ENCODE measurements at places on chromosomes 2 and 18.

DNA sequence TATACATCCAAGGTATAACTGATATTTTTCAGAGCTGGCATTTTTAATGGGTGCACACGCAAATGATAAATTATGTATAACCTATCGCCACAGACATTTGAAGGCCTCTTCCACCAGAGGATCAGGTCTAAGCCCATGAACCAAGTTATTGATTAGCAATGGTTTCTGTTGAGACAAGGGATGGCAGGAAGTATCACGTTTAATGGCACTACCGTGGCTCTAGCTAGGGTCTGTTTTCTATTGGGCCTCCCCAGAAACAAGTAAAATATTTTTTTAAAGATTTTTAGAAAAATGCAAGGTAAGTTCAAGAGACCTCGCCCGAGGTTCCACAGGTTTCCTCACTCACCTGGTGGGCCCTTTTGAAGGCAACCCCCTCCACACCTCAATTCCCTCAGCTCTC, 667 bp downstream of the GFPT1 start:
- DNase-seq, result no peak

- DNase-seq, result no peak
These were observed 150.0 kb upstream of the EPB41L3 start for GRCh38 chr18:5693699-5694294.

DNA sequence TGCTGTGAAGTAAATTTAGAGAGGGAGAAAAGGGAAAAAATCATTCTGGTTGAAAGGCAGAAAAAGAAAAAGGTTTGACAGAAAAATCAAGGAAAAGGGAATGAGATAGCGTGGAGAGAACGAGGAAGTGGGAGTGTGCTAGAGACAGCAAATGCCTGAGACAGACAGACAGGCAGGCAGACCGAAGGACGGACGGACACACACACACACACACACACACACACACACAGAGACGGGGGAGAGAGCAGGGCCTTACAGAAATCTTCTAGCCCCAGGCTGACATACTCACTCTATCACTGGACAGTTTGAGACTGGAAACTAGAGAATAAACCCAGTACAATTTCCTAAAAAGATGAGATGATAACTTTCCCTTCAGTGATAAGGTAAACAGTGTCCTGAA, 238.4 kb downstream of the ZNF521 start:
- no peak for DNase-seq

DNA sequence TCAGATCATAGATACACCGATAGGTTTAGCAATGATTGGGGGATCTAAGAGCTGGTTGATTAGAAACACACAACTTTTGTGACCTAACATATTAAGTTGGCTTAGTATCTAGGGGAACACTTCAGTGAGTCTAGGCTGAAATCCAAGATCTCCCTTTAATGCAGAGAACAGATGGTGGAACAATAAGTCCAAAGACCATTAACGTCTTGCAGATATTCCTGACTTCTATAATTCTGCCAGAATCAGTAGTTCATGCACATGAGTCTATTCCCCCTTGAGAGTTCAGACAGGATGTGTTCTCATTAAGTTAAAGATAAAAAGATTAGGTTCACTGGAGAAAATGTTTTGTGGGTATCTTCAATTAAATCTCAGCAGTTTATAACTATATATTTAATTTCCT, 506.5 kb downstream of the TSN start:
- DNase-seq, result no peak

DNA sequence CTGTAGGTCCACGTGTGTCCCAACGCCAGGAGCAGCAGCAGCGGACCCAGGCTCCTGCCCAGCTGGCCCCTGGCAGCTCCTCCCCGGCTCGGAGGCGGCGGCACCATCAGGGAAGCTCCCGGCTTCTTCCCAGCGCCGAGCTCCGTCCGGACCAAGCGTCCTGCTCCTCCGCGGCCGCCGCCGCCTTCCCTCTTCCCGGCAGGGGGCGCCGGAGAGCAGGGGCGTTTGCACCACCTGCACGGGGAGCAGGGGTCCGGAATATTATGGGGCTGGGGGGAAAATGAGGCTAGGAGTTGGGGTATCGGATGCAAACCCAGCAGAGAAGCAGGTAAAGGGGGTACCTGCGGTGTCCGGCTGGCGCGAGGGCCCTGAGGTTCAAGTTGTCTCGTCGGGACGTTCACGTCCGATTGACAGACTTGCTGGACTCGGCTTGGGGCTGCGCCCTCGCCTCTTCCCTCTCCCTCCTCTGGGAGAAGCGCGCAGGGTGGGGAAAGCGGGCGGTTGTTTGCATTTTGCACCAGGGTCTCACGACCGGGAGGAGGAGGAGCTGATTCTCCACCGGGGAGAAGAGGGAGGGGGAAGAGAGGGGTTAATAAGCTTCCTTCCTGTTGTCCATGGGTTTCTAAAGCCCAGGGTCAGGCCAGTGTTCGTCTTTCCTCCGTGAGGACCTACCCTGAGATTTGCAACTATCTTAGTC, at the start of gene CCBE1:
TSS of gene CCBE1 (minus strand) at position 188 of the 697 bp plus-strand sequence.
- peak; percentile 66 for DNase-seq

- peak; percentile 48 for DNase-seq
These were observed 241.5 kb downstream of the ICOS start for GRCh38 chr2:204177977-204178522.

DNA sequence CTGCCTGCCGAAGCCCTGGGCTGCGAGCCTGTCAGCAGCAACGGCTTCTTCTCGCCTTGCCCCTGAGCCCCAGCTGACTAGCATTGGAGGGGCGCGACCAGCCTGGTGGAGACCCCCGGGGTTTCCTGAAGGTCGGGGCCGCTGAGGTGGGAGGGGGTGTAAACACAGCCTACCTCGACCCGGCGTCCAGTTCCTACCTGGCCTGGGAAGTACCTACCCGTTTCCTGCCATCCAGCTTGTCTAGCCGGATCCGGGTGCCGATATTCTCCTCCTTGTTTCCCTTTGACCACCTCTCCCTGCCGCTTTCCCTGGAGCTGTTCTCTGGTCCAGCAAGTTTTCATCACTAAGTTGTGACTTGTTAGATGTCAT, 511 bp downstream of the MOB4 start:
- DNase-seq, result peak; percentile 8

- DNase-seq, result peak; percentile 4
These were observed 69.7 kb upstream of the SULT1C3 start for GRCh38 chr2:108169982-108170625.

- no peak for DNase-seq
These were observed 745.0 kb downstream of the CBLN2 start for GRCh38 chr18:71798986-71799673.

DNA sequence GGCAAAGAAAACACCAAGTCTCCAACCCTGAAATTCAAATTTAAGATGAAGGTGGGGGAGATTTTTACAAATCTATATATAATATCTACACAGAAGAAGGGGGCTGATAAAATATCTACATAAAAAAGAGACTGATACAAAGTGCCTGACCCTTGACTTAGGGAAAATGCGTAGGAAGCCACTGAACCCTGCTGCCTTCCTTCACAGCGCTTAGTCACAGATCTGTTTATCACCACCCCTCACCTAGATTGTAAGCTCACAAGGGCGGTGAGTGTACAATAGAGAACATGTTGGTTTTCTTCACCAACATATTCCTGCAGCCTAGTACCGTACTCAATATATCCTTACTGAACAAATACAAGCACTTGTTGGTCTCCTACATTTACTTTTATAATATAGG, 54.3 kb downstream of the NOL10 start:
- DNase-seq, result no peak

- no peak for DNase-seq
These were observed 195.9 kb downstream of the SH3RF3 start for GRCh38 chr2:109324861-109325260.

DNA sequence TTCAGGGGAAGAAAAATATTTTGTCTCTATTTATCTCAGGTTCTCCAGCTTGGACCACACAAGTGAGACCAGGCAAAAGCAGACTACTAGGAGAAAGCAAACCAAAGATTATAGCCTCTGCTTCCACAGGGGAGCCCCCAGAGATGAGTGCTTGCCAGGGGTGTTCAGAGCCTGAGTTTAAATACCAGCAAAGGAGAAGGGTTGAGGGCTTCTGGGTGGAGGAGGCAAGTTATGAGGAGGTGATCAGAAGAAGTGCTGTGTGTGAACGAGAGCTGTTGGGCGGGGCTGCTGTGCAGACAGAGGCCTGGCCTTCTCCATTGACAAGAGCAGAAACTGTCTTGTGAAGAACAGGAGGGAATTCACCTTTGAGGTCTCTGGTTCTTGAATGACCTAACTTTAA, 32.8 kb upstream of the PXDN start:
- no peak for DNase-seq

GRCh38 chr18:74996055-74996454, 212.9 kb downstream of the PTGR3 start:
- DNase-seq, result no peak
